ENCODE measurements at places on chromosomes 3 and 15. TPM values are rescaled to one million over a fixed set of nuclear protein-coding genes. Genes with fewer than 3 reads are reported as not detected.

GRCh38 chr15:84817466-84818081 lies 418 bp downstream of the ALPK3 start:
- DNase-seq, result no peak

Gene PIGZ
- total RNA-seq, result 212 TPM

- no peak for DNase-seq
Measured at GRCh38 chr15:99745370-99746086, 12.3 kb upstream of the LYSMD4 start.

GRCh38 chr15:59199626-59200465 lies 6.8 kb upstream of the LDHAL6B start:
- no peak for DNase-seq

- DNase-seq, result no peak
Measured at GRCh38 chr3:46878781-46879436, 1.4 kb downstream of the PTH1R start.

Gene FRMD4B
- 28.6 TPM for total RNA-seq

DNA sequence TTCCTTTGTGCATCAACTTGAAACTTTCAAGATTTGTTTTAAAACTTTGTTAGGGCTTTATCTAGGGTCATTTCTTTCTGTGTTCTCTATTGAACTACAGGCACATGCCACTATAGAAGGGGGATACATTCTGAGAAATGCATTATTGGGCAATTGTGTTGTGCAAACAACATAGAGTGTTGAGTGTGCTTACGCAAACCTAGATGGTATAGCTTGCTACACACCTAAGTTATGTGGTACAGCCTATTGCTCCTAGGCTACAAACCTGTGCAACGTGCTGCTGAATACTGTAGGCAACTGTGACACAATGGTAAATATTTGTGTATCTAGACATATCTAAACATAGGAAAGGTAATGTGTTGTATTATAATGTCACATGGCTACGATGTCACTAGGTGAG lies 33.0 kb upstream of the KLF13 start:
- no peak for DNase-seq

- DNase-seq, result no peak
Measured at GRCh38 chr3:46462111-46462510, 2.6 kb downstream of the LTF start.

GRCh38 chr3:153463895-153464294 lies 301.9 kb downstream of the RAP2B start:
- no peak for DNase-seq

Gene CELSR3
- total RNA-seq, result 2.3 TPM

Gene SPATA16
- not detected for total RNA-seq

- no peak for DNase-seq
Measured at GRCh38 chr3:182921665-182922355, 58.5 kb downstream of the DCUN1D1 start.

GRCh38 chr3:42025370-42026138 lies 63.7 kb upstream of the ULK4 start:
- peak; percentile 74 for DNase-seq

GRCh38 chr15:81534124-81534523 lies 160.1 kb upstream of the TMC3 start:
- DNase-seq, result no peak

DNA sequence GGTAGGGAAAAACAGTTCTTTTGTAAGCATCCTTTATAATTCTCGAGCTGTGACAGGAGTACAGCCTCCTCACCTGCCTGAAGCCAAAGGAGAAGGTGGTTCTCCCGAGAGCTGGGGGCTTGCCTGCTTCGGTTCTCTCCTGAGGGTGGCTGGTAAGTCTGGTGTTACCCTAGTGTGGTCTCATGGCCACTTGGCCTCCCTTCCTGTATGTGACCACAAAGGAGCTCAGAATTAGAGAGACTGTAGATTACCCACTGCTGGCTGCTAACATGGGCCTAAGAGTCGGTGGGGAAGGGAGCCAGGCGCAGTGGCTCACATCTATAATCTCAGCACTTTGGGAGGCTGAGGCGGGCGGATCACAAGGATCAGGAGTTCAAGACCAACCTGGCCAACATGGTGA lies 12.6 kb downstream of the PDHB start:
- DNase-seq, result no peak

GRCh38 chr15:27070841-27071240 lies 99.9 kb downstream of the GABRG3 start:
- DNase-seq, result no peak

Gene GPR156
- not detected for total RNA-seq

DNA sequence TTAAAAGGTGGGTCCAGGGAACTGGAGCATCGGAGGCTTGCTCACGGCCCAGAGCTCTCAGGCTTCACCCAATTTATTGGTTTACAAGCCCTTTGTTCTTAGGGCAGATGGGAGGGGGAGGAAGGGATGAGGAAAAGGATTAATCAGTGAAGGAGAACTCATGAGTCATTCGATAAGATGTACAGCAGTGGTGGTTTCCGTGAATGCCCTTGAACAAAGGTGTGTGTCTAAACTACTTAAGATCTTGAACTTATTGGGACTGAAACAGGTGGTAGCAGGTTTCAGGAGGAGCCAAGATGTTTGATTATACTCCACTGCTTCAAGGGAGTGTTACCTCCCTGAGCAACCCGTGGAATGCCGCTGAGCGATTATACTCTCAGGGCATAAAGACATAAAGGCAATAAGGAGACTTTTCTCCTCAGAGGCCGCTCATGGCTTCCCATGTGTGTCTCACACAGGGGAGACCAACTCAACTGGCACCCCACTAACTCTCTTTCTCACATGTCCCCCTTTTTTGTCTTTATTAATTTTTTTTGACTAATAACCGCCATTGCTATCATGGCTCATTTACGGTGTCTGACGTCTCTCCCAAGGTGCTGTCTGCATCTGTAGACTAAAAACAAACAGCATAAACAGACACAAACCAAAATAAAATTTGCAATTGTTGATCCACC lies 17.3 kb upstream of the SLC28A2 start:
- DNase-seq, result no peak

GRCh38 chr3:114855839-114856238 lies 291.2 kb downstream of the ZBTB20 start:
- DNase-seq, result no peak

DNA sequence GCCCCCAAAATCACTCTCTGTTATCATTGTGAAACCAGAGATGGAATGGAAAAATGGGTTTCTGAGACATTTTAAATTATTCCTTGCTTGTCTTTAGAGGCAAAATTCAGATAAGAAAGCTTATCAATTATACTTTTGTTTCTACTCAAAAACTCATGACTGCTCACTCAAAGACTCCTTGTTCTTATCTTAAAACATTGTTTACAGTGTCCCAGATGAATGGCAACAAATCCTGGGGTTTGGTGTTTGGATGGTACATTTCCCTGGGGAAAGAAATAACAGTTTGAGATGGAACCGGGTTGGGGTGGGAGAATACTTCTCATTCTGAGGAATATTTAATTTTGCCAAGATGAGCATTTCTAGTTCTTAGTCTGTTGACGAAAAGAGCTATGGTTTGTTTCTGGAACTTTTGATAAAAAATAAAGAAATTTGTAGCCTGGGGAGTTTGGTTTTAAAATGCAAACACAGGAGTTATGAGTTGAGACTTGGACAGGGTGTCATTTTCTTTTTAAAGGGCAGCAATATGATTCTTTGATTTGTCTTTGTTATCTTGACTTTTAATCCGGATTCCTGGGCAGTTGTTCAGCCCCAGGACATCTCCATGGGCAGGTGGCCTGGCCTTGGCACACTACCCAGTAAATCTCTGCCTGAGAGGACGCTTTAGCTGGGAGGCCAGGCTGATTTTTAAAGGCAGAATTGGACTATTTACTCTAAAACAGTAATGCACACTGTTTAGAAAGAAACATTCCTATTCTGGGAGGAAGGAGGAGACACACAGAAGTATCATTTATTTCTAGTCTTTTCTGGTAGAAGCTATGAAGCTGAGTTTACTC lies 32.4 kb downstream of the BTD start:
- no peak for DNase-seq

Gene PTPN9
- 27.0 TPM for total RNA-seq

Gene EFCC1
- 4.7 TPM for total RNA-seq

Gene DPPA2
- total RNA-seq, result not detected

Gene UBA3
- 56.0 TPM for total RNA-seq

DNA sequence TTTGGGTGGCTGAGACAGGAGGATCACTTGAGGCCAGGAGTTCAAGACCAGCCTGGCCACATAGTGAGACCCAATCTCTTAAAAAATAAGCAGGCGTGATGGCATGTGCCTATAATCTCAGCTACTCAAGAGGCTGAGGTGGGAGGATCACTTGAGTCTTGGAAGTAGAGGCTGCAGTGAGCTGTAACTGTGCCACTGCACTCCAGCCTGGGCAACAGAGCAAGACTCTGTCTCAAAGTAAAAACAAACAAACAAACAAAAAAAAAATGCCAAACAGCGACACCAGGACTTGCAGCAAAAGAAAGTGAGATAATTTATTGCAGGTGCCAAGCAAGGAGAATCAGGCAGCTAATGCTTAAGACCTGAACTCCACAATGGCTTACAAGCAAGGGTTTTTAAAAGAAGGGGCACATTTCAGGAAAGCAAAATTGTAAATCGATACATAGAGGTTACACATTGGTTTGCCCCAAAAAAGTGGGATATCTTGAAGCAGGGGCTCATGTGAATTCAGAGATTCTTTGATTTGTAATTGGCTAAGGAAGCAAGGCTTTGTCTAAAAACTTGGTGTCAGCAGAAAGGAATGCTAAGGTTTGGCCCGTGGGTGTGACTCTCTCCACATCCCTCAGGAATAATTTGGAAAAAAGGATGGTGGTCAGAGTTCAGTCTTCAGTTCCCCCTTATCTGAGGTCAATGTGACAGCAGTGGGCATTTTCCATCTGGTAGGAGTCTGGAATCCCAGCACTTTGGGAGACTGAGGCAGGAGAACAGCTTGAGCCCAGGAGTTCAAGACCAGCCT lies 5.2 kb upstream of the MPI start:
- no peak for DNase-seq

DNA sequence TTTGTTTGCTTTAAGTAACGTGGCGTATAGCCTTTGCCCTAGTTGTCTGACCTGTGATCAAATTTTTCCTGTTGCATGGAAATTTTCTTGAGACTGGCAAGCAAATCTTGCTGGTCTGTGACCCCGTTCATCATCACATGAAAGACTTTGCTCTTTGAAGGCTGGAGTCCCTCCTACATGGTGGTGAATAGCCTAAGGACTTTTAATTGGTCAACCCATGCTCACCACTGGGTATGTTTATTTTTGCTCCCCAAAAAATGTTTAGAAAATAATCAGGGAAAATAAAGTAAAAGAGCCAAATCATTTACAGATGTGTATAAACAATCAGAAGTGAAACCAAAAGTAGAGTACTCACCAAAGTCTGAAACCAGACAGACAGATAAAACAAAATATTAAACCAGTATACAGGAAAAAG lies 1075.3 kb upstream of the ALCAM start:
- no peak for DNase-seq

GRCh38 chr3:178480795-178481194 lies 55.4 kb upstream of the KCNMB2 start:
- no peak for DNase-seq

GRCh38 chr3:45462522-45463265 lies 74.3 kb downstream of the LARS2 start:
- no peak for DNase-seq

DNA sequence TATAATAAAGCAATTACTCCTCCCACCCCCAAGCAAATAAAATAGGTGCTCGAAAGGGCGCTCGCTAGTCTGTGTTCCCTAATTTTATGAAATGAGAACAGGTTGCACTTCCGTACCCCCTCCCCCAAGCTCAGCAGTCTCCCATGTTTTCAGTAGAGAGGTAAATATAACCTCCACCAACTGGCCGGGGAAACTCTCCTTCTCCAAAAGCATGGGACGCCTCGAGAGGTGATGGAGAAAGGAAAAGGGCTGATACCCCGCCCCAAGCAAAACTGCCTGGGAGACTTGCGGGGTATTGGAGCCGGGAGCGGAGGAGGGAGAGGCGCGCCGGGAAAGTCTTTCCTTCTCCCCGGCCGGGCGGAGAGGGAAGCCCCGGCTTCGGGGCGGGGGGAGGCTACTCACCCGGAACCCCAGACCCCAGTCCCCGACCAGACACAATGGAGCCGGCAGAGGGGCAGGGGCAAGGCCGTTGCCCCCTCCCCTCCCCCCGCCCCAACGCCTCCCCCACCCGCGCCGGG lies 605 bp downstream of the DCUN1D1 start:
- DNase-seq, result peak; percentile 55

- no peak for DNase-seq
Measured at GRCh38 chr3:113214917-113215595, 3.7 kb downstream of the BOC start.

Gene GADL1
- total RNA-seq, result not detected

All from Peyer's patch (tissue), 4 donors.